Fibroblast of villous mesenchyme (primary cell): ENCODE measurements at places on chromosomes 3 and 15. TPM values are rescaled to one million over a fixed set of nuclear protein-coding genes. Genes with fewer than 3 reads are reported as not detected.
A peak's percentile ranks its signal among the peaks of the same experiment; 100 is the strongest.

DNA sequence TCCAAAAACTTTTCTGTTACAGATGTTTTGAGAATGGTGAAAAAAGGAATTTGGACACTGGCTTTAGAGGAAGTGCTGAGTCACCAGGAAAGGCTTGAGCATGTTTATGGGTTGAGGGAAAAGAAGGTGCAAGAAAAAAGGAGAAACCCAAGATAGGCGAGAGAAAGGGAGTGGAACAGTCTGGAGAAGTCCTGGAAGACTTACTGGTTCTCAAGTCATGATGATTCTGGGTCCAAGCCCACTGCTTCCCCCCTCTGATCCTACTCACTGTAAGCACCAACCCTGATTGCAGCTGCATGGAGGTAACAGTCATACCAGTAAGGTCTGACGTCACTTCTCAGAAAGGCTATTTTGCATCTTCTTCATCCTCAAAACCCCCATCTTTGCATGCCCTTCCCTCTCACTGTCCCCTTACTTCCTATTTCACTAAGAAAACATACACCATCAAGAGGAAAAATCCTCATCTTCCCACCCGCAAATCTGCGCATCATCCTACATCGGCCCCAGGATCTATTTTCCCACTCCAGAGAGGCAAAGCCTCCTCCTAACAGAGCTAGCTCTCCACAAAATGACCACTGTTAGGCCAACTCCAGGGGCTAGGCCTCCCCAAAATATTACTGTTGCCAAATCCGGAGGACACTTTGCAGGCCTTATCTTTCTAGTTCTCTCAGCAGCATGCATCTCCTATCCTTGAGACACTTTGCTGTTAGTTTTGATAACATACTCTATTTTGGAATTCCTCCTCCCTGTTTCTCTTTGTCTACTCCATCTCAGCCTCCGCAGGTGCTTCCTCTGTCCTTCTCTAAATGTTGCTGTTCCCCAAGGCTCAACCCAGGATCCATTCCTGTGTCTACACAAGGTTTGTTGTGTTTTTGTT lies 3.2 kb upstream of the ATP13A3 start:
- peak; percentile 67 for DNase-seq

DNA sequence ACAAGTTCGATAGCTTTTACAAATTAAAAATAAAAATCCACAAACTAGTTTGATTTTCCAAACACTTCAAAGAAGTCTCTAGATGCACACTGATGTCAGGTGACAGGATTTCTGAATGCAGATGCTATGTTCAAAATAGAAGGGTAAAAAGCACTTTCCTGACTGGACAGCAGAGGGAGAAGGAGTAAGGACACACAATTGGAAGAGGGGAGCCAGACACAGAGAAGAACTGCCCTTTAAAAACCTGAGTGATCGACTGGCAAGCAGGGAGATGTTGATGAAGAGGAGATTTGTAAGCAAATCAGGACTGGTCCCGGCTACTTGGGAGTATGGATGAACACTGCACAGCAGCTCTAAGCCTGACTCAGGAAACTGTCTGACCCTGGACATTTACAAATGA lies 612.8 kb downstream of the MAGI1 start:
- peak; percentile 19 for DNase-seq

DNA sequence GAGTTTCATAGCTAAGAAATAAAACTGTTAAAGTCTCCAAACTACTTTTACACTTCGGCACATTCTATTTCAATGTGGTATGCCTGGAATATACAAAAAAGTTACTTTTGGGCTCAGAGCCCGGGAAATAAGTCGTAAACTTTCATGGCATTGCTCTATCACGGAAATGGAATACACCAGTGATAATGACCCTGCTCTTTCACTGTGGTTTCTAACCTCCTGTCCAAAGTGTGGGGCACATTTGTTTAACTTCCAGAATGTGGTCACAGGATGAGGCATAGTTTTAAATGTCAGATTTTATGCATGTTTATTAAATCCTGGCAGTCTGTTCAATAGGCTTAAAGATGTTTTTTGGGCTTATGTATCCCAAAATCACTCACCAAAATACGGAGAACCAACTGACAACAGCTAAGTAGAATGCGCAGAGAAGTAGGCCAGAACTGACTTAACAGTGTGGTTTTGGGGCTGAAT lies 5.1 kb downstream of the CXCR6 start:
- DNase-seq, result peak; percentile 98

CAMP gene
- not detected in 2 replicates for total RNA-seq

HESX1 gene
- not detected in 2 replicates for total RNA-seq
